ENCODE measurements at places on chromosomes 16 and 17.

GRCh38 chr17:51006601-51007000 is 114.1 kb downstream of the SPAG9 start:
- peak; percentile 36 for DNase-seq

DNA sequence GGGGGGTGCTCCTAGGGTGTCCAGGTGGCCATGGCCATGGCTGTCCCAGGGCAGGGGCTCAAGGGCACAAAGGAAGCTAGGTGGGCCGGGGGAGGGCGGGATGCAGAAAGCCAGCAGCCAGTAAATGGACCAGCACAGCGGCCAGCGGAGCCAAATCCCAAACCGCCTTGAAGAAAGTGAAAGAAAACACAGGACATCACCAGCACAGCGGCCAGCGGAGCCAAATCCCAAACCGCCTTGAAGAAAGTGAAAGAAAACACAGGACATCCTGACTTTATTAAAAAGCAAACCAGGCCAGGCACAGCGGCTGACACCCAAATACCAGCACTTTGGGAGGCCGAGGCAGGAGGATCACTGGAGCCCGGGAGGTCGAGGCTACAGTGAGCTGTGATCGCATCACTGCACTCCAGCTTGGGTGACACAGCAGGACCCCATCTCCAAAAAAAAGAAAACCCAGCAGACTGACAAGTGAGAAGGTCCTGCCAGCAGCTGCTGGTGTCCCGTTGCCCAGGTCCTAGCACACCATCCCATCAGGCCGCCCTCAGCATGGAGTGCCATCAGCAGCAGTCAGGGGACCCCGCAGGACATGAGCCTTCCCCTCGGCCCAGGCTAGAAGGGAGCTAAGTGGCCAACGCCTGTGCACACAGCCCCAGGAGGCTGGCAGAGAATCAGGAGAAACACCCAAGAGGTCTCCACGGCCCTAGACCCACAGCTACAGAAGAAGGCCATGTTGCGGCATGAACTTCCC is 17.0 kb downstream of the SLC38A10 start:
- DNase-seq, result no peak

DNA sequence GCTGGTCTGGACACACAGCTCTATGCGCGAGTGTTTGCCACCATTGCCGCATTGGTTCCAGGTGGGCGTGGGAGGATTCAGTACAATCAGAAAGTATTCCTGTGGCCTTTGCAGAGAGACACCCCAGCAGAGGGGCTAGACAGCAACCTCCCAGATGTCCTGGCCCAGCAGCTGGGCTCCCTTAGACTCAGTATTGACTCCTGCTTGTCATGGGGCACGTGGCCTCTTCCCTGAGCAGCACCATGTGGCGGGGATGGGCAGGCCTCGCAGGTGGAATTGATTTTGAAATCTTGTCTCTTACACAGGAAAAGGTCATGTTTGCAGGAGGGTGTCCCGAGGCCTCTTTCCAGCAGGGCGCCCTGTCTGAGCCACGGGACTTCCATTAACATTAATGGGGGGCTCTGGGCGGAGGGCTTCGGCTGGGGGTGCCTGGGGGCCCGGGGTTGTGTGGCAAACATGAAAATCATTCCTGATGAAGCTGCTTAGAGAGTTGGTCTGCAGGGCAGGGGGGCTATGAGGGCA is 96.4 kb downstream of the C16orf78 start:
- no peak for DNase-seq

GRCh38 chr16:68643847-68644246 is 1.3 kb upstream of the CDH3 start:
- no peak for DNase-seq

DNA sequence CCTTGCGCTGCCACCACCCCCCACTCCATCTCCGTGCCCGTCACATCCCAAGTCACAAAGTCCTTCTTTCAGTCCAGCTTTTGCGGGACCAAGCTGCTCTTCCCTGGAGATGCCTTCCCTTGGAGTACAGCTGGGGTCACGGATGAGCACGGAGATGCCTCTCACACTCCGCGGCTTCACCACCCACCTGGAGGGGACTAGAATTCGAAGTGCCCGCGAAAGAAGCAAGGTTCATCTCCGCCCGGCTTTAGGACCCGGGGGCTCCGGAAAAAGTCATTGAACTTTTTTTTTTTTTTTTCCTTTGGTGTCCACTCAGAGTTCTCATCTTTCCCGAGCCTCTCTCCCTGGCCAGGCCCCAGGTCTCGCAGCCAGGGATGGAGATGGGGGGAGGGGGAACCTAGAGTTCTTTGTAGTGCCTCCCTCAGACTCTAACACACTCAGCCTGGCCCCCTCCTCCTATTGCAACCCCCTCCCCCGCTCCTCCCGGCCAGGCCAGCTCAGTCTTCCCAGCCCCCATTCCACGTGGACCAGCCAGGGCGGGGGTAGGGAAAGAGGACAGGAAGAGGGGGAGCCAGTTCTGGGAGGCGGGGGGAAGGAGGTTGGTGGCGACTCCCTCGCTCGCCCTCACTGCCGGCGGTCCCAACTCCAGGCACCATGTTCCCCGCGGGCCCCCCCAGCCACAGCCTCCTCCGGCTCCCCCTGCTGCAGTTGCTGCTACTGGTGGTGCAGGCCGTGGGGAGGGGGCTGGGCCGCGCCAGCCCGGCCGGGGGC is at the start of gene FKBP10:
Gene FKBP10 (plus strand): TSS at position 624 of the 771 bp plus-strand sequence. CDS start 31 bp downstream, at position 655.
- peak; percentile 94 for DNase-seq

DNA sequence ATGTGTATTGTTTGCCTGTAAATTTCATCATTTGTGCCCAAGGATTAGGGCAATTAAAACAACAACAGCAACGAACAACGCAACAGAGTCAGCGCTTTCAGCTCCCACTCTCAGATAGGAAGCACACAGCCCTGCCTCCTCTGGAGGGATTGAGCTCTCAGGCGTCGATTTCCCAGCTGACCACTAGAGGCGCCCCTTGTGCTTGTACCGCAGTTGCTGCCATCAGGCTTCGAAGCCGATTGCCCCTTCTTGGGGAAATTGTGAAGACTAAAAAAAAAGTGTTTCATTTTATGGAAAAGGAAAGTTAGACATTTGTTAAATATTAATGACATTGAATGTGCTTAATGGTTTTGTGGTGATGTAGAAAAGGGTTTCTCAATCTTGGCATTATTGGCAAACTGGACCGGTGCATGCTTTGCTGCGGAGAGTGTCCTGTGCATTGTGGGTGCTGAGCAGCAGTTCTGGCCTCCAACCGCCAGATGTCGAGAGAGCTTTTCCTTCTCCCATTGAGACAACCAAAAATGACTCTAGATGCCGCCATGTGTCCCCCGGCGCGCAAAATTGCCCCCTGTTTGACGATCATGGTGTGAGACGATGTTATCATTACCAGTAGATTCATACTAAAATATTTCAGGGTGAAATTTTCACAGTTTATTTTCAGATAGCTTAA is 650.4 kb upstream of the RBFOX1 start:
- no peak for DNase-seq

- no peak for DNase-seq
These were observed 1.5 kb downstream of the ASB16 start for GRCh38 chr17:44171931-44172455.

DNA sequence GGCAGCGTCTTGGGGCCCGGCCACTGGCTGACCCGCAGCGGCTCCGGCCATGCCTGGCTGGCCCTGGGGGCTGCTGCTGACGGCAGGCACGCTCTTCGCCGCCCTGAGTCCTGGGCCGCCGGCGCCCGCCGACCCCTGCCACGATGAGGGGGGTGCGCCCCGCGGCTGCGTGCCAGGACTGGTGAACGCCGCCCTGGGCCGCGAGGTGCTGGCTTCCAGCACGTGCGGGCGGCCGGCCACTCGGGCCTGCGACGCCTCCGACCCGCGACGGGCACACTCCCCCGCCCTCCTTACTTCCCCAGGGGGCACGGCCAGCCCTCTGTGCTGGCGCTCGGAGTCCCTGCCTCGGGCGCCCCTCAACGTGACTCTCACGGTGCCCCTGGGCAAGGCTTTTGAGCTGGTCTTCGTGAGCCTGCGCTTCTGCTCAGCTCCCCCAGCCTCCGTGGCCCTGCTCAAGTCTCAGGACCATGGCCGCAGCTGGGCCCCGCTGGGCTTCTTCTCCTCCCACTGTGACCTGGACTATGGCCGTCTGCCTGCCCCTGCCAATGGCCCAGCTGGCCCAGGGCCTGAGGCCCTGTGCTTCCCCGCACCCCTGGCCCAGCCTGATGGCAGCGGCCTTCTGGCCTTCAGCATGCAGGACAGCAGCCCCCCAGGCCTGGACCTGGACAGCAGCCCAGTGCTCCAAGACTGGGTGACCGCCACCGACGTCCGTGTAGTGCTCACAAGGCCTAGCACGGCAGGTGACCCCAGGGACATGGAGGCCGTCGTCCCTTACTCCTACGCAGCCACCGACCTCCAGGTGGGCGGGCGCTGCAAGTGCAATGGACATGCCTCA is 773 bp downstream of the NTN3 start:
- DNase-seq, result no peak

- peak; percentile 89 for DNase-seq
These were observed at the start of gene KRTAP2-4 for GRCh38 chr17:41065829-41066624. Gene KRTAP2-4 (minus strand): TSS chr17:41065879. CDS start chr17:41065845, 34 bp downstream.

DNA sequence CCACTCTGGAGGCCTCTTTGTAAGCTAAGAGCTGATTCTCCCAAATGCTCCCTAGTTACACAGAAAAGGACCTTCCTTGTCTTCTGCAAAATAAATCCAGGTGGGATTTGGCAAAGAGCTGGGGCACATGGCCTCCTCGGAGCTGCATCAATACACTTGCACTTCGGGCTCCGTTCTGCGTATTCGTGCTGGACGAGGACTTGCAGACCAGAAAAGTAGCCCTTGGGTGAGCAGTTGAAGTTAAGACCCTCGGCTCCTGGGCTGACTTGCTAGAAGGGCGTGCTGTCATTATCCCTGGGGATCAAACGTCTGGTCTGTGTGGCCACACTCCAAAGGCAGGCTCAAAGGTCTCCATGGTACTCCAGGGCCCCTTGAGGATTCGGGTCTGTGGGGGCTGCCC is 144.2 kb upstream of the RPH3AL start:
- no peak for DNase-seq

- no peak for DNase-seq
These were observed 94.3 kb downstream of the MAP2K6 start for GRCh38 chr17:69508814-69509213.

DNA sequence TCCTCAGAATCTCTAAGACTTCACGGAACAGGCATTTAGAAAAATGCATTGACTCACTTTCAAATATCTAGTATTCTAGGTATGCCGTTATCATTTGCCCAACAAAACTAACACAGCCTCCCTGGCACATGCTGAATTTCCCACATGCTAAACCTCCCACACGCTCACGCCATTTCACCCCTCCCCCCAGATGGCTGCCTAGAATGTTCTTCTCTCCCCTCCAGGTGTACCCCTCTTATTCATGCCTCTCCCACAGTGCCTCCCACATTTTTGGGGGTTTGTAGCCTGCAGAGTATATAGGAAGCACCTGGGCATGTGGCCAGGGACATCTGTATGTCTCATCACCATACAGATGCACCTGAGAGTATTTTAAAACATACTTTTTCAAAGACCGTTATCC is 38.2 kb upstream of the ICAM2 start:
- DNase-seq, result peak; percentile 13

GRCh38 chr17:7982666-7983065 is 19.7 kb upstream of the GUCY2D start:
- peak; percentile 22 for DNase-seq

DNA sequence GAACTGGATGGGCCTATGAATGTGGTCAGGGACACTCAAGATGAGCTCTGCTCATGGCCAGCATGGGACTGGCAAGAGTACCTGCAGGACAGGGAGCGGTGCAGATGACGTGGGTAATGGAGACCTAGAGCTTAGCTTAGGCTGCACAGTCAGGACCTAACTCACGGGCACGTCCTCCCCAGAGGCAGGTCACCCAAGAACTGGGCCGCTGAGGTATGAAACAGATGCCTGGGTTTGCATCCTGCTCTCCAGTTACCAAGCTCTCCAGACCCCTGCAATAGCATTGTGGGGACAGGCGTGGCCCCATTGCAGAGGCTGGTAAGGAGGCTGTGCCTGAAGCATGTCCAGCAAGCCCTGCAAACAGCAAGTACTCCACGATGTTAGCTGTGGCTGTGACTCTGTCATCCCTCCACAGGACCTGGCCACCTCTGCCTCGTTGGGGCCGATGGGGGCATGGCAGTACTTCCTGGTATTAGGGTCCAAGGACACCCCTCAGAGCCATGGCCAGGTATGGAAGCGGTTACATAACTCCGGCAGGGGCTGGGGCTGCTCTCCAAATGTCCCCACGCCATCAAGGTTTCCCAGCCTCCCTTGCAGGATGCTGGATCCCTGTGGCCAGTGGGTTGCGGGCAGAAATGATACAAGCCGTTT is 37.5 kb upstream of the RBFOX3 start:
- DNase-seq, result no peak

DNA sequence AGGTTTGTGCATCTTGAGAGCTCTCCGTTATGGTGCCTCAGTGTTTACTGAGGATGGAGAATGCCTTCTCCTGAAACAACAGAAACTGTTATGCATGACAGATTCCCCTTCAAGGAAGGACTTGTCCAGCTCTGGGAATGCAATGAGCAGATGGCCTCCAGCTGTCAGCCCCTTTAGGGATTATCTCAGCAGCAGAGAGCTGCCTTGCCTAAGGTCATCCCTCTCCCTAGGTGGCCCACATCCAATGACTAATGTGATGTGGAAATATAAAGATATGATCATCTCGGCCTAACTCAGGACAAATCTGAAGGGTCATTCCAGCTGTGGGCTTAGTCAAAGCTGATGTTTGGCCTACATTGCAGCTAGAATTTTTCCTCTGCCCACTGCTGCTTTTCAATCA is 214.3 kb upstream of the N4BP1 start:
- no peak for DNase-seq

DNA sequence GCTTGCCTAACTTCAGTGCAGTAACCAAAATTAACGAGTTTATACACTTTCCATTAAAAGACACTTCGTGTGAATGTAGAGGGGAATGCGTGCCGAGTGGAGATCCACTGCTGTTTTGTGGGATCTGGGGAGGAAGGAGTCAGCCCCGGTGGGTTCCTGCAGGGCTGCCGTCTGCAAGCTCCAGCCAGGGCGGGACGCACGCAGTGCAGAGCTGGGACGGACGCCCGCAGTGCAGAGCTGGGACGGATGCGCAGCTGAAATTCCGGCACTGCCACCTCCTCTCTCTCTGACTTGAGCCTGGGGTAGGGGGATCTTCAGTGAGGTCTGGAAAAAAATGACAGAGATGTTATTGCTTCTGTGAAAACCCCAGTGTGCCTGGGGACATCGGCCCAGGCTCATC is 16.5 kb upstream of the ZC3H18 start:
- no peak for DNase-seq

- peak; percentile 19 for DNase-seq
These were observed 3.7 kb upstream of the LYZL6 start for GRCh38 chr17:35947156-35947585.

DNA sequence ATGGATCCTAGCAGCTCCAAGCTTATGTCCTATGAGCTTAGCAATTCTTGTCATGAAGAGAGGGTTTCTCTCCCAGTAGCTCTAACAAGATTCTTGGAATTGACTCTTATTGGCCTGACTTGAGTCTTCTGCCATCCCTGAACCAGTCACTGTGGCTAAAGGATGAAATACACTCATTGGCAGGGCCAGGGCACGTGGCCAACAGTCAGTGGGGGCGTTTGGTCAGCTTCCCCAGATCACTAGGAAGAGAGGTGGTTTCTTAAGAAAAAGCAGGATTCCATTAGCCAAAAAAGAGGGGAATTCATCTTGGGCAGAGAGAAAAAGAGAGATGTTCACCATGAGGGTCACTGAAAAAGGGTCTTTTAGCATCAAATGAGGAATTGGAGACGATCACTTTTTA is 363.2 kb downstream of the SNX29 start:
- DNase-seq, result peak; percentile 66

All from fibroblast of skin of abdomen (primary cell).